GM23248 (cell line): ENCODE measurements at places on chromosomes 2 and 18. TPM values are rescaled to one million over a fixed set of nuclear protein-coding genes. Genes with fewer than 3 reads are reported as not detected.

Gene DTYMK
- 78.7 and 82.6 TPM in 2 replicates for polyA plus RNA-seq

Gene PRADC1
- 46.7 and 47.8 TPM in 2 replicates for polyA plus RNA-seq

Gene CTNNA2
- not detected in 2 replicates for polyA plus RNA-seq

Gene MRPL30
- 22.6 and 22.8 TPM in 2 replicates for polyA plus RNA-seq

Gene LCT
- not detected in 2 replicates for polyA plus RNA-seq

Gene NEURL3
- polyA plus RNA-seq: not detected in 2 replicates

Gene KIF5C
- polyA plus RNA-seq: 0.19 and 0.22 TPM in 2 replicates

Gene CCDC74B
- polyA plus RNA-seq: 8.0 and 10.8 TPM in 2 replicates

Gene KIF1A
- 0.05 and 0.22 TPM in 2 replicates for polyA plus RNA-seq

Gene TRAPPC8
- polyA plus RNA-seq: 10.1 and 10.6 TPM in 2 replicates

Gene RGPD4
- 0.04 TPM in 1 of 2 replicates, not detected in the other for polyA plus RNA-seq

Gene CNDP1
- polyA plus RNA-seq: not detected in 2 replicates

Gene DBI
- polyA plus RNA-seq: 199 and 208 TPM in 2 replicates

Gene SFT2D3
- polyA plus RNA-seq: not detected in 2 replicates

Gene TWIST2
- polyA plus RNA-seq: 248 and 253 TPM in 2 replicates

Gene C2orf78
- polyA plus RNA-seq: not detected in 2 replicates

Gene PID1
- 8.6 and 9.6 TPM in 2 replicates for polyA plus RNA-seq

Gene FAM124B
- polyA plus RNA-seq: not detected in 2 replicates

Gene EVX2
- polyA plus RNA-seq: not detected in 2 replicates

DNA sequence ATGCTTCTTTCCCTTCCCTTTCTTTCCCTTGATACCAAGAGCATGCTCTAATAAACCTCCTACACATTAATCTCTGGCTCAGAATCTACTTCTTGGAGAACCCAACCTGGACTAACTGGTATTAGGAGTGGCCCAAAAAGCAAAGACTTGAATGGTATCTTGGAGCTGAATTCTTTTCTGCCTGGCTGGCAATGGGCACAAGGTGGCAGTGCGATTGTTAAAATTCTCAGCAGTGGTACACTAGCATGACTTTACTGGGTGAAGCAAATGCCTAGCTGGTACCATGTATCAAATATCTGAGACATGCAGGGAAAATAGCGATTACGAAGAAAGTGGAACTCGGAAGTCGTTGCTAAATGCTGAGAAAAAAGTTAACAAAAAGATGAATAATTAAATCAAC lies 376.1 kb downstream of the XIRP2 start:
- H3K4me1 ChIP-seq: no peaks in the 10 kb centered on the region
- no peaks in the 10 kb centered on the region for H3K27me3 ChIP-seq
- H3K36me3 ChIP-seq: no peaks in the 10 kb centered on the region
- no peak overlapping the region for H3K27ac ChIP-seq
- peak; percentile 16 for DNase-seq

- H3K4me3 ChIP-seq: no peak overlapping the region
- H3K27ac ChIP-seq: no peak overlapping the region
Measured at GRCh38 chr2:44230378-44230777, 44.9 kb upstream of the SLC3A1 start.

GRCh38 chr2:200469708-200470211 lies 40.1 kb downstream of the KCTD18 start:
- no peak overlapping the region for H3K27ac ChIP-seq
- H3K36me3 ChIP-seq: peaks cover 45% of the 10 kb centered on the region
- DNase-seq: no peak
- no peak overlapping the region for H3K4me3 ChIP-seq
- peaks cover 16% of the 10 kb centered on the region for H3K4me1 ChIP-seq

GRCh38 chr2:68662466-68662865 lies 19.1 kb downstream of the PROKR1 start:
- H3K36me3 ChIP-seq: no peaks in the 10 kb centered on the region
- no peaks in the 10 kb centered on the region for H3K4me1 ChIP-seq
- no peak for DNase-seq
- H3K27me3 ChIP-seq: peaks cover 22% of the 10 kb centered on the region
- H3K27ac ChIP-seq: no peak overlapping the region

- no peak overlapping the region for H3K4me3 ChIP-seq
- H3K27me3 ChIP-seq: no peaks in the 10 kb centered on the region
- DNase-seq: no peak
- no peaks in the 10 kb centered on the region for H3K36me3 ChIP-seq
- H3K27ac ChIP-seq: no peak overlapping the region
- no peaks in the 10 kb centered on the region for H3K4me1 ChIP-seq
Measured at GRCh38 chr18:66707473-66707872, 103.6 kb upstream of the CDH19 start.

GRCh38 chr2:88481691-88482336 lies 29.3 kb upstream of the FOXI3 start:
- H3K36me3 ChIP-seq: no peaks in the 10 kb centered on the region
- no peak overlapping the region for H3K4me3 ChIP-seq
- H3K27me3 ChIP-seq: peaks cover 10% of the 10 kb centered on the region
- H3K27ac ChIP-seq: no peak overlapping the region
- DNase-seq: peak; percentile 37
- no peaks in the 10 kb centered on the region for H3K4me1 ChIP-seq

- H3K27me3 ChIP-seq: no peaks in the 10 kb centered on the region
- H3K36me3 ChIP-seq: 0 out of 2 replicates have a peak, but pooled peaks cover under 1% of the 10 kb centered on the region
- no peak overlapping the region for H3K4me3 ChIP-seq
- DNase-seq: no peak
- H3K27ac ChIP-seq: no peak overlapping the region
- H3K4me1 ChIP-seq: no peaks in the 10 kb centered on the region
Measured at GRCh38 chr2:105056245-105056644, 18.4 kb downstream of the MRPS9 start.

DNA sequence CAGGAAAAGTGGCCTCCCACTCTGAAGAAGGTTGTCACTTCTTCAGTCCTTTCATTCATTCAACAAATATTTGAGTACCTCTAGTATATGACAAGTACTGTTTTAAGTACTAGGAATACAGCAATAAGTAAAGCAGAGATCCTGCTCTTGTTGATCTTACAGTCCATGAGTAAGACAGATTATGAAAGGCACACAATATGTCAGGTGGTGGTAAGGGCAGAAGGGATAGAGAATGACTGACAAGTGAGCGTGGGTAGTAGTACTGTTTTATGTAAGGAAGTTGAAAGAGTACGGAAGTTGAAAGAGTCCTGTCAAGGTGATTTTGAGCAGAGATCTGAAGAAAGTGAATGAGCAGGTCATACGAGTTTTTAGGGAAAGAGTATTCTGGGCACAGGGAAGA lies 111.3 kb downstream of the GALNT1 start:
- DNase-seq: no peak
- H3K27me3 ChIP-seq: no peaks in the 10 kb centered on the region
- H3K27ac ChIP-seq: no peak overlapping the region
- peaks cover 12% of the 10 kb centered on the region; the same call in 1 of the 2 replicates for H3K36me3 ChIP-seq
- no peaks in the 10 kb centered on the region for H3K4me1 ChIP-seq

GRCh38 chr2:219434718-219435525 lies at the start of gene SPEG:
TSS of gene SPEG (plus strand) at chr2:219434843. CDS start at chr2:219434978, 135 bp downstream.
- H3K36me3 ChIP-seq: no peaks in the 10 kb centered on the region
- DNase-seq: peak; percentile 44
- no peaks in the 10 kb centered on the region for H3K27me3 ChIP-seq
- peak within 1 kb of the TSS; percentile 19; the same call in 1 of the 2 replicates for H3K4me3 ChIP-seq
- H3K4me1 ChIP-seq: no peaks in the 10 kb centered on the region
- no peak within 1 kb of the TSS for H3K27ac ChIP-seq

DNA sequence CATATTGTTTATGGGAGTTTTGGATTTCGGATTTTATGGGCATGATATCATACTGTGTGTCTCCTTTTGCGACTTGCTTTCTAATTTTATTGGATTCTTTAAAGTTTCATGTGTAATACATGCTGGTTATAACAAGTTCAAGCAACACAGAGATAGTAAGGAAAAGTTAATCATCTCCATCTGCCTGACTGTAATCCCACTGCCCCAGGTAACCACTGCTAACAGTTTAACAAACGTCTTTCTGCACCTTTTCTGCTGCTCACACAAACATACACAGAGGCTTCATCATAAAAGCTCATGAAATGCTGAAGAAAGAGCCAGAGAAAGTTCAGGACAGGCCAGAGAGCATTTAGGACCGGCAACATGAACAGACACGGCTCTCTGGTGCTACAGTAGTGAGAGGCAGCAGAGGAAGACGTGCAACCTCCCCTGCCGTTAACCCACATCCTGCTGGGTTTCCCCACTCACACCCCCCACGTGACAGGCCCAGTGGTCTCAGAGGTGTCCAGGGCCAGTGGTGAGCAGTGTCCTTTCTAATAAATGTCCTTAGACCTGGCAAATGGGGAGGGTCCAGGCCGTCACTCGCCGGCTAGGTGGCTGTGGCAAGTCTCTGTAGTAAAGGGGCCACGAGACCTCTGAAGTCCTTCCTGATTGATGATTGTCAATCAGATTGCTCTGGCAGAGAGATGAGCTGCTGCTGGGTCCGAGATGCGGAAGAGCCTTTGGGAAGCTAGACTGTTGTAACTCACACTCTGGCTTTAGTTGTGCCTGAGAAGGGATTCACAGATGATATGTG lies 43.0 kb upstream of the SLC1A4 start:
- DNase-seq: no peak
- H3K27ac ChIP-seq: no peak overlapping the region
- H3K36me3 ChIP-seq: no peaks in the 10 kb centered on the region
- H3K4me3 ChIP-seq: no peak overlapping the region
- no peaks in the 10 kb centered on the region for H3K27me3 ChIP-seq
- peaks cover 5% of the 10 kb centered on the region for H3K4me1 ChIP-seq

- H3K27ac ChIP-seq: no peak overlapping the region
- H3K36me3 ChIP-seq: no peaks in the 10 kb centered on the region
- no peaks in the 10 kb centered on the region for H3K27me3 ChIP-seq
- peaks cover 17% of the 10 kb centered on the region for H3K4me1 ChIP-seq
Measured at GRCh38 chr2:85724731-85725181, 29.0 kb upstream of the ATOH8 start.

GRCh38 chr2:145692971-145693478 lies 1173.1 kb upstream of the ZEB2 start:
- H3K27me3 ChIP-seq: no peaks in the 10 kb centered on the region
- no peaks in the 10 kb centered on the region for H3K36me3 ChIP-seq
- H3K4me1 ChIP-seq: peaks cover 14% of the 10 kb centered on the region
- DNase-seq: peak; percentile 90
- no peak overlapping the region for H3K4me3 ChIP-seq
- H3K27ac ChIP-seq: peak overlapping the region; percentile 69

DNA sequence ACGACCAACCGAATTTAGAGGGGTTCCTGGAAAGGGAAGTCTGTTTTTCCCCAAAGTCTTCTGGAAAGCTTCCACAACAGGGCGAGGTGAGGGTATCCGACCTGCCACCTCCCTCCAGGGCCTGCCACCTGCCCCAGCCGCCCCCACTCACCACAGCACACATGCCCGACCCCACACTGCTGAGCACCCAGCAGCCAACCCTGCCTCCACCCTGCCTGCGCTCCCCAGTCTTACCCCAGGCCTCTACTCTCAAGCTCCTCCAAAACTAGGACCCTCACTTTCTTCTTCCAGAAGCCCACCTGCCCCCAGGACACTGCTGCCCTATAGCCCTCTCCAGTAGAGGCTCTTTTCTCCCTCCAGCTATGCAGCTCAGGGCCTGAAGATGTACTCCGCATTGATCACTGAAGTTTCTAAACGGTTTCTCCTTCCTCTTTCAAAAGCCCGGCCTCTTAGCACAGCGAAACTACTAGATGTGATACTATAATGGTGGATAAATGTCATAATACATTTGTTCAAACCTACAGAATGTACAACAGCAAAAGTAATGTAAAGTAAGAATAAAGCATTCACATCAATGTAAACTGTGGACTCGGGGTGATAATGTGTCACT lies 128.8 kb upstream of the SLC1A4 start:
- H3K27ac ChIP-seq: peak overlapping the region; percentile 97
- no peaks in the 10 kb centered on the region for H3K36me3 ChIP-seq
- H3K4me1 ChIP-seq: peaks cover 47% of the 10 kb centered on the region
- no peak overlapping the region for H3K4me3 ChIP-seq
- DNase-seq: no peak
- no peaks in the 10 kb centered on the region for H3K27me3 ChIP-seq

DNA sequence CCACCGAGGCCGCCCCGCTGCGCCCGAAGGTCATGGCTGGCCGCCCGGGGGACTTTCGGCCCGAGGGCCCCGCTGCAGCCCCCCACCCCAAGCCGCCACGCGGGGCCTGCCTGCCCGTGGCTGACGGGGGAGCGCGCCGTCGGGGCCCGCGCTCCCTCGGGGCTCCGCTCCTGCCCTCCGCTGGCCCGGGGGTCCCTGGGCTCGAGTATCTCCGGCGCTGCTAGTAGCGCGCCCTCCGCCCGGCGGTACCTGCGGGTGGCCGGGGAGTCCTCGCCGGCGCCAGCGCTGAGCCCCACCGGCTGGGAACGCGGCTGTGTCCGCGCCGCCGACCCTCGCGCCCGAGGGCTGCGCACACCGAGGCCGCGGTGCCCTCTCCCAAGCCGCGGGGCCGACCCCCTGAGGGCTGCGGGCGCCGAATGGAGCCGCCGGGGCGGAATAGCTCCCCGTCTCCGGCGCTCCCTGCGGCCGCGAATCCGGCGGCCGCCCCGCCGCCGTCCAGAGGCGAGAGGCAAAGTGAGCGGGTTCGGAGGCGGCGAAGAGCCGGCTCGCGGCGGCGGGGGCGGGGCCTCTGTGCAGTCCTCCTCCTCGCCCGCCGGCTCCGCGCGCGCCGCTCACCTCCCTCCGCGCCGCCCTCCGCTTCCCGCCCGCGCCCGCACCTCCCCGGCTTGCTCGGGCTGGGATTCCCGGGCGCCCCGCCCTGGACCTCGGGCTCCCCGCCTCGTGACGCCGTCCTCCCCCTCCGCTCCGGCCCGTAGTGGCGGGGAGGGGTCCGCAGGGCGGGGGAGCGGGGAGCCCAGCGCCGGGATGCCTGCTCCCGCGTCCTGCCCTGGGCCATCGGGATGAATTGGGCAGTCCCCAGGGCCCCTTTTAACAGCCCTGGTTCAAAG lies at the start of gene KCNG3:
KCNG3 (minus strand) TSS at position 515 of the 887 bp plus-strand sequence; CDS start at position 34, 481 bp downstream.
- peak within 1 kb of the TSS; percentile 70 for H3K4me3 ChIP-seq
- peak; percentile 67 for DNase-seq
- peaks cover 5% of the 10 kb centered on the region; the same call in 1 of the 2 replicates for H3K4me1 ChIP-seq
- no peaks in the 10 kb centered on the region for H3K36me3 ChIP-seq

DNA sequence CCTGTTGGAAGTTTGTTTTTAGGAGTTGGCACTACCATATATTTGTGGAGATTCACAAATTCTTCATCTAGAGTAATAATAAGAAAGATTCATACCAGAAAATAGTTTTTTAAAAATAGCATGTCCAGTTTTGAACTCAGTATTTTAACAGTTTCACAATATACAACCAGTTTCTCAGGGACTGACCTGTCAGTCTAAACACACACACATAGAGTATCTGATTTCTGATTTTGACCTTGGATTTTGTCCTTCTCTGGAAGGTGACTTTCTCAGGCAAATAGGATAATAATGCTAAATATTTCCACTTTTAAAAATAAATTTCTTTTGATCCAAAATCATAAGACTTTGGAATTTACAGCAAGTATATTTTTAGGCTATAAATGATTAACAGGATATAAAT lies 32.0 kb downstream of the MFSD6 start:
- no peak for DNase-seq
- H3K27ac ChIP-seq: no peak overlapping the region
- no peak overlapping the region for H3K4me3 ChIP-seq
- H3K36me3 ChIP-seq: no peaks in the 10 kb centered on the region

DNA sequence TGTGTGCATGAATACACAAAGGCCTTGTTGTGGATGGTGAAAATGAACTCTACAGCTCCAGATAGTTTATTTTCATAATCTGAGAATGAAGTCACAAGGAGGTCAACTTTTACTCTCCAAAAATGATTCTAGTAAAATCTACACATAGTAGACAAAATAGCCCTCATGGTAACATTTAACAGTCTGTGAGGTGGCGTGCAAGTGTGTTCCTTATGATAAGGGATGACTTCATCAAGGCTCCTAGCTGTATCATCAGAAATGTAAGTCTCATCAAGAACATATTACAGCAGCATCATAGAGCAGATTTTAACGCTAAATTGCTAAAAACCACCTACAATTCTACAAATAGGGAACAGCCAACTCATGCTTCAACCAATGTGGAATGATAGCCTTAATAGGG lies 72.3 kb upstream of the RIOK3 start:
- H3K4me1 ChIP-seq: peaks cover 16% of the 10 kb centered on the region
- H3K27me3 ChIP-seq: no peaks in the 10 kb centered on the region
- H3K27ac ChIP-seq: no peak overlapping the region
